MG63 (cell line): ENCODE measurements at places on chromosomes 2 and 18.

- no peak for DNase-seq
These were observed 18.3 kb downstream of the AAK1 start for GRCh38 chr2:69625078-69625795.

DNA sequence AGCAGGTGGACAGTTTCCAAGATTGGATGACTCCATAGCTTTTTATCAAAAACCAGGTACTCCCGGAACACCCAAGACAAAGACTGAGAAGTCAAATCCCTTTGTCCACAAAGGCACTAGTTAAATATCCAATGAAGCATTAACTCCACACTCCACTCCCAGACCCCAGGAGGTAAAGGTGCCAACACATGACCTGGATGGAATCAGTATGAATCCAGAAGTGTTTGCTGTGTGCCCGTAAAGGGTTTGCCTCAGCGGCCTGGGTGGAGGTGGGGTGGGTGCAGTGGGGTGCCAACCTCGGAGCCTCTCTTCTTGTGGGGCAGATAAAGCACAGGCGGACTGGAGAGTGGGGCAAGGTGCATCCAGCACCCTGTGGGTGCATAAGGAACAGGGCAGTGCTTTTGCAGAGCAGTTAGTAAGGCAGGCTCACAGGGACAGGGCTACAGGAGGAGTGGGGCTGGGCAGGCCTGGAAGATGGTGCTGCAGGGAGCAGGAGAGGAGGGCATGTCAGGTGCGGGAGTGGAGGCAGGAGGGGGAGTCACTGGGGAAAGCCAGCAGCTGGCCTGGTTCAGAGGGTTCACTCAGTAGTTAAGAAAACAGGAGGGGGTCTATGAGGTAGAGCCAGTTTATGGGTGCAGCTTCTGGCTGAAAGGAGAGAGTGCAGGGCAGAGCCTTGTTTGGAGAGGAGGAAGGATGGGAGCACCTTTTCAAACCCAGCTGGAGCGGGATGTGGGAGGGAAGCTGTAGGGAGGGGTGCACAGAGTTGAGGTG lies 208.4 kb upstream of the SMAD2 start:
- DNase-seq = no peak

DNA sequence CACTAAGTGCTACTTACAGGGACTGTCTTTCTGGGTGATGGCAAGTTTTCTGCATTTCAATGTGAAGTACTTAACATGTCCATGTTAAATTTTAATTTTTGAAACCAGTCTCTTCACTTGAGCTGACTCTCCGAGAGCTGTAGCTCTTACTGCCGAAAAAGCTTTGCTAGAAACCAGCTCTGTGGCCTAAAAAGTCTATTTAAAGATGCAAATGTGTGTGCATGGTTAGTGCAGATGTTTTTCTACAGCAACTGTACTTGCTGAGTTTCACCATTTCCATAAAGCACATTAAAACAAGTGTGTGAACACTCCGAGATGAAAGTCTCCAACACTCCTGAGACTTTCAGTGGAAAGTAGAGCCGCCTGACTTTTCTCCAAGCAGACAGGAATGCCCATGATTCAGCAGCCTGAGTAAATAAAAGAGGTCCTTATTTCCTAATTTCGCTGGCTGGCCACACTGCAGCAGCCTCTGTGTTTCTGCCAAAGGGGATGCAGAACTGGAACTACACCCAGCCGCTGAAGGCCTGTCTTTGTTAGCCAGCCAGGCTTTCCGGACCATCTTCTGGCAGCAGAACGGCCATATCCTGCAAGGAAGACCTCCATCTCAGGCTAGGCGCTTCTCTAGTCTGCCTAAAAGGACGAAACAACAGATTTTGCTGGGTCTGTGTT lies 121.2 kb downstream of the ZNF521 start:
- peak; percentile 84 for DNase-seq

DNA sequence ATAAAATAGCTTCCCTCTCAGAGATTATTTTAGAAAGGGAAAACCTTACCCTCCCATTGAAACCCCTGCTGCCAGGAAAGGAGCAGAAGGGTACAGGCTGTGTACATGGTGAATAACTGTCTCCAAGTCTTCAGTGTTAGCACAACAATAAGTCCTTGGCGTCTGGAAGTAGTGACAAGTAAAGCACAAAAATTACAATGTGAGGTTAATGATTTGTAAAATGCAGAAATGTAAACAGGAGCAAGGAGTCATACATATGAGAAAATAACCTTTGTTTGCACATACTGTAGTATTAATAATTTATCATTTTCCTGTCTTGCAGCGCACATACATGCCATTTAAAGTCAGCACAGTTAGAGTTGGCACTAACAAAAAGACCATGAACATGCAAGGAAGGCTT lies 40.5 kb downstream of the ABHD3 start:
- no peak for DNase-seq

GRCh38 chr2:40043191-40043590 lies 264.1 kb upstream of the THUMPD2 start:
- no peak for DNase-seq
